CD8-positive, alpha-beta memory T cell (primary cell): ENCODE measurements at places on chromosomes 11 and 22.
A peak's percentile ranks its signal among the peaks of the same experiment; 100 is the strongest.

- no peaks in the 10 kb centered on the region for H3K27me3 ChIP-seq
- no peaks in the 10 kb centered on the region for H3K4me1 ChIP-seq
- DNase-seq = no peak
- no peak overlapping the region for H3K27ac ChIP-seq
- no peak overlapping the region for H3K4me3 ChIP-seq
Measured at GRCh38 chr11:125081098-125081798, 18.1 kb downstream of the SLC37A2 start.

DNA sequence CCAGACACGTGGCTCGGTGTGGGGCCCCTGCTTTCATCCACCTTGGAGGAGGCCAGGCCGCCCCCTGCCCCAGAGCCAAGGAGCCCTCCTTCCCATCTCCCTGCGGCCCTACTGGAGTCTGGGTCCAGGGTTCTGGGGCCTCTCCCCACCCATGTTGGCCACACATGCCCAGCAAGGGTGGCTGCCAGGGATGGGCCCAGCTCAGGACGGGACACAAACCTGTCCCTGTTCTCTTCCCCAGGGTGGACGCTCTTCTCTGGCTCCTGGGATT is 4.6 kb downstream of the PANX2 start:
- H3K27me3 ChIP-seq = peaks cover 4% of the 10 kb centered on the region
- H3K36me3 ChIP-seq = no peaks in the 10 kb centered on the region
- no peak for DNase-seq
- H3K4me3 ChIP-seq = no peak overlapping the region
- no peak overlapping the region for H3K27ac ChIP-seq

- DNase-seq = no peak
- no peak overlapping the region for H3K27ac ChIP-seq
- H3K4me1 ChIP-seq = peaks cover 35% of the 10 kb centered on the region
Measured at GRCh38 chr11:44747316-44747715, 20.6 kb downstream of the TSPAN18 start.

GRCh38 chr11:13286279-13286821 is 8.8 kb downstream of the BMAL1 start:
- no peak overlapping the region for H3K4me3 ChIP-seq
- peaks cover 45% of the 10 kb centered on the region for H3K4me1 ChIP-seq
- H3K36me3 ChIP-seq = no peaks in the 10 kb centered on the region
- no peak for DNase-seq
- H3K27me3 ChIP-seq = no peaks in the 10 kb centered on the region
- no peak overlapping the region for H3K27ac ChIP-seq

- no peak for DNase-seq
- no peak overlapping the region for H3K27ac ChIP-seq
- no peaks in the 10 kb centered on the region for H3K36me3 ChIP-seq
- H3K27me3 ChIP-seq = no peaks in the 10 kb centered on the region
Measured at GRCh38 chr11:11297578-11297977, 55.5 kb downstream of the CSNK2A3 start.

DNA sequence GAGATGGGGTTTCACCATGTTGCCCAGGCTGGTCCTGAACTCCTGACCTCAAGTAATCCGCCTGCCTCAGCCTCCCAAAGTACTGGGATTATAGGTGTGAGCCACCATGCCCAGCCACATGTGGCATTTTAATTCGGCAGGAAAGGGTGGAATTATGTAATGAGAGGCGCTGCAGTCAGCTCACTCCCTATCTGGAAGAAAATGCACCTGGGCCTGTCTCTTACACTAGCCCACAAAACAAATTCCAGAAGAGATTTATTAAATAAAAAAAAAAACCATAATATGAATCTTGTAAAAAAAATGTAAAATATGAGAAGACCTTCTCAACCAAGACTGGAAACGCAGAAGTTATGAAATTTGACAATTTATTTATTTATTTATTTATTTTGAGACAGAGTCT is 8.2 kb upstream of the KAT5 start:
- no peaks in the 10 kb centered on the region for H3K27me3 ChIP-seq
- H3K27ac ChIP-seq = no peak overlapping the region
- no peaks in the 10 kb centered on the region for H3K36me3 ChIP-seq
- no peak for DNase-seq
- H3K4me3 ChIP-seq = no peak overlapping the region

- H3K36me3 ChIP-seq = no peaks in the 10 kb centered on the region
- H3K4me3 ChIP-seq = no peak overlapping the region
- H3K27ac ChIP-seq = no peak overlapping the region
- DNase-seq = no peak
- H3K4me1 ChIP-seq = no peaks in the 10 kb centered on the region
Measured at GRCh38 chr11:43784866-43785265, 95.8 kb upstream of the ALKBH3 start.

DNA sequence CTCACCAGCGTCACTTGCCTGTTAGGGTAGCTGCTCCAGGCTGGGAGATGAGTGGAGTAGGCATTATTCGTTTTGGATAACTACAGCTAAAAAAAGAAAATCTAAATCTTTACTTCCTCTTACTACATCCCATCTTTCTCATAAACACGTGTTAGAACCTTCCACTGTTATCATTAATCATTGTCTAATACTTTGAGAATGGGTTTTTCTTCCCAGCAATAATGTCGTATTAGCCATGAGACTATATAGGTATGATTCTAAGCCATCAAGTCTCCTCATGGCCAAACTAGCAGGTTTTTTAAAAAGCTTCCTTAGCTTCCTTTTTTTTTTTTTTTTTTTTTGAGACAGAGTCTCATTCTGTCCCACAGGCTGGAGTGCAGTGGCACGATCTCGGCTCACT is 3.9 kb upstream of the TEF start:
- no peaks in the 10 kb centered on the region for H3K36me3 ChIP-seq
- no peak for DNase-seq

DNA sequence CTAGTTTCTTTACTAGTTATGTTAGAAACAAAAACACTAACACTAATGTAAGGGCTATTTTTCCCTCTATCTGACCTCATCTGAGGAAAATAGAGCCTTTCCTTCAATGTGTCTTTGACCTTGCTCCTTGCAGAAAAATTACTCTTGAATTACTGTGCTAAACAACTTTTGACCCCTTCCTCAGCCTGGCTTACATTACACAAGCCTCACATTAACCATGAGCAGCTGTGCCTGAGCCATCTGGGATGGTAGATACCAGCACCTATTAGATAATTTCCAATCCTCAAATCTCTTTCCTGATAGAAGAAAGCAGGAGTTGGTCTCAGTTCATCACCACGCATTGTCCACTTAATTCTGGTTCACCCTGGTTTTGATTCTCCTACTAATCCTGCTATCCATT is 134.4 kb upstream of the NCAM1 start:
- no peak overlapping the region for H3K27ac ChIP-seq
- H3K4me3 ChIP-seq = no peak overlapping the region
- DNase-seq = no peak
- H3K36me3 ChIP-seq = no peaks in the 10 kb centered on the region
- no peaks in the 10 kb centered on the region for H3K27me3 ChIP-seq

- H3K36me3 ChIP-seq = no peaks in the 10 kb centered on the region
- DNase-seq = no peak
- no peaks in the 10 kb centered on the region for H3K27me3 ChIP-seq
- H3K4me3 ChIP-seq = no peak overlapping the region
- H3K4me1 ChIP-seq = peaks cover 14% of the 10 kb centered on the region
- H3K27ac ChIP-seq = no peak overlapping the region
Measured at GRCh38 chr22:38215156-38216038, 13.6 kb downstream of the MAFF start.

- no peaks in the 10 kb centered on the region for H3K4me1 ChIP-seq
- H3K27me3 ChIP-seq = no peaks in the 10 kb centered on the region
- no peaks in the 10 kb centered on the region for H3K36me3 ChIP-seq
- no peak overlapping the region for H3K4me3 ChIP-seq
- no peak for DNase-seq
Measured at GRCh38 chr11:4677948-4678347, 19.7 kb downstream of the OR51E2 start.

- no peaks in the 10 kb centered on the region for H3K36me3 ChIP-seq
- H3K4me3 ChIP-seq = no peak overlapping the region
- DNase-seq = no peak
Measured at GRCh38 chr11:96279018-96279895, 63.7 kb downstream of the MAML2 start.

DNA sequence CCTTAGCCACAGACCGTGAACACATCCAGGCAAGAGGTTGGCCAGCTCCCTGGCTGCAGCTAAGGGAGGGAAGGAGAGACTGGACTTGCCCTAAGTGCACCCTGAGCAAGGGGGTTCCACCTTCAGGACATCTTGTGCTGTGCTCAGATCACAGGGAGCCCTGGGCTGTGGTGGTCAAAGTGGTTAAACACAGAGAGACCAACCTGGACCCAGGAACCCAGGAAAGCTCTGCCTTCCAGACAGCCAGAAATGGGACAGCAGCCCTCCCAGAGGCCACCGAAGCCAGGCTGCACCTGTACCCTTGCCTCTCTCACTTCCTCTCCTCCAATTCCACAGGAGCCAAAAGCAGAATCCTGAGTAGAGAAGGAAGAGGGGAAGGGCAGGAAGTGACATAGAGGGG is 105.2 kb upstream of the TMEM45B start:
- no peak for DNase-seq
- no peaks in the 10 kb centered on the region for H3K27me3 ChIP-seq
- H3K36me3 ChIP-seq = no peaks in the 10 kb centered on the region
- no peaks in the 10 kb centered on the region for H3K4me1 ChIP-seq

- H3K36me3 ChIP-seq = no peaks in the 10 kb centered on the region
- no peak for DNase-seq
- no peak overlapping the region for H3K27ac ChIP-seq
Measured at GRCh38 chr11:101429703-101430540, 153.9 kb downstream of the TRPC6 start.

- H3K4me3 ChIP-seq = no peak overlapping the region
- no peaks in the 10 kb centered on the region for H3K27me3 ChIP-seq
- no peaks in the 10 kb centered on the region for H3K4me1 ChIP-seq
- no peak overlapping the region for H3K27ac ChIP-seq
- no peaks in the 10 kb centered on the region for H3K36me3 ChIP-seq
Measured at GRCh38 chr11:491358-491757, 15.7 kb downstream of the RNH1 start.

DNA sequence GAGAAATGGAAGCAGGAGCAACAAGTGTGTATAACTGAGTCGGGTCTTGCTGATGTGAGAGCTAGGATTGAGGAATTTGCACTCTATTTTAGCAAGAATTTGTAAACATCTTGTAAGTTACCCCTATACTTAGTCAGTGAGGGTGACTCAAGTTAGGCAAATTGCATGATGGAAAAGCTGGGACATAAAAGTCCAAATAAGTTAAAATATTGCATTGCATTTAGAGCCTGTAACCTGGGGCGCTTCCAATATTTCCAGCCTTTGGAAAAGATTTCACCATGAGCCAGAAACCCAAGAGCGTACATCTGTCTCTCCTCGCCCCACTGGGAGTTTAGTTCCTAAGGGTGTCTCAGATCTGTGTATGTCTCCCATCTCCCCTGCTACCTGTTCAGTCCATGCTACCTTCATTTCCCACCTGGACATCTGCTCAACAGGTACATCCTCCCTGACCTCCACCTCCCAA is 37.0 kb upstream of the ACCSL start:
- no peaks in the 10 kb centered on the region for H3K36me3 ChIP-seq
- H3K4me3 ChIP-seq = no peak overlapping the region
- H3K27ac ChIP-seq = no peak overlapping the region
- DNase-seq = no peak
- no peaks in the 10 kb centered on the region for H3K4me1 ChIP-seq

DNA sequence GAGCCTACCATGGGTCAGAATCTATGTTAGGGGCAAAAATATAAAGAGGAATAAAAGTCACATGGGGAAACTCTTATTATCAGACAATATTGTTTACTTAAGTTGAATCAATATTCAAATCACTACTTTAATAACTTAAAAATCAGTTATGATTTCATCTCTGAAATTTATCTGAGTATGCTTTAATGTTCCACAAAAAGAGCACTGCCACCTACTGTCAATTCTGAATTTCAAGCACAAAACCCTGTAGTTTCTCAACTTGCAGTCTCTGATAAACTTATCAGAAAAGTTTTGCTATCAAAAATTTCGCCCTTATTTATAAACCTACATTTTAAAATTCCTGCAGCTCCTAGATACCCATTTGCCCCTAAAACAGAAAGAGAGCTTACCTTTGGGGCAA is 47.3 kb downstream of the RDX start:
- DNase-seq = no peak
- no peaks in the 10 kb centered on the region for H3K4me1 ChIP-seq
- H3K36me3 ChIP-seq = no peaks in the 10 kb centered on the region
- H3K27me3 ChIP-seq = no peaks in the 10 kb centered on the region
- no peak overlapping the region for H3K4me3 ChIP-seq
- no peak overlapping the region for H3K27ac ChIP-seq

DNA sequence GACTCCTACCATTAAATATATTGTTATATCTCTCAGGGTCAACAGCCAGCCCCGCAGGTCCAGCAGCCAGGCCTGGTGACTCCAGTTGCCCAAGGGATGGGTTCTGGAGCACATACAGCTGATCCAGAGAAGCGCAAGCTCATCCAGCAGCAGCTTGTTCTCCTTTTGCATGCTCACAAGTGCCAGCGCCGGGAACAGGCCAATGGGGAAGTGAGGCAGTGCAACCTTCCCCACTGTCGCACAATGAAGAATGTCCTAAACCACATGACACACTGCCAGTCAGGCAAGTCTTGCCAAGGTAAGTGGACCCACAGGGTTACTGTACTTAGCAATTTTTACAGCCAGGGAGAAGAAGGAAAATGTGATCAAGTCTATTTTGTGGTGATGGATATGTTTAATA is 35.1 kb downstream of the EP300 start:
- no peaks in the 10 kb centered on the region for H3K27me3 ChIP-seq
- peaks cover 45% of the 10 kb centered on the region for H3K36me3 ChIP-seq
- H3K27ac ChIP-seq = no peak overlapping the region
- H3K4me1 ChIP-seq = no peaks in the 10 kb centered on the region
- H3K4me3 ChIP-seq = no peak overlapping the region
- DNase-seq = no peak

GRCh38 chr11:60193687-60194433 is 11.0 kb upstream of the MS4A6A start:
- H3K36me3 ChIP-seq = no peaks in the 10 kb centered on the region
- peak overlapping the region; percentile 60 for H3K27ac ChIP-seq
- no peak overlapping the region for H3K4me3 ChIP-seq
- H3K4me1 ChIP-seq = no peaks in the 10 kb centered on the region

DNA sequence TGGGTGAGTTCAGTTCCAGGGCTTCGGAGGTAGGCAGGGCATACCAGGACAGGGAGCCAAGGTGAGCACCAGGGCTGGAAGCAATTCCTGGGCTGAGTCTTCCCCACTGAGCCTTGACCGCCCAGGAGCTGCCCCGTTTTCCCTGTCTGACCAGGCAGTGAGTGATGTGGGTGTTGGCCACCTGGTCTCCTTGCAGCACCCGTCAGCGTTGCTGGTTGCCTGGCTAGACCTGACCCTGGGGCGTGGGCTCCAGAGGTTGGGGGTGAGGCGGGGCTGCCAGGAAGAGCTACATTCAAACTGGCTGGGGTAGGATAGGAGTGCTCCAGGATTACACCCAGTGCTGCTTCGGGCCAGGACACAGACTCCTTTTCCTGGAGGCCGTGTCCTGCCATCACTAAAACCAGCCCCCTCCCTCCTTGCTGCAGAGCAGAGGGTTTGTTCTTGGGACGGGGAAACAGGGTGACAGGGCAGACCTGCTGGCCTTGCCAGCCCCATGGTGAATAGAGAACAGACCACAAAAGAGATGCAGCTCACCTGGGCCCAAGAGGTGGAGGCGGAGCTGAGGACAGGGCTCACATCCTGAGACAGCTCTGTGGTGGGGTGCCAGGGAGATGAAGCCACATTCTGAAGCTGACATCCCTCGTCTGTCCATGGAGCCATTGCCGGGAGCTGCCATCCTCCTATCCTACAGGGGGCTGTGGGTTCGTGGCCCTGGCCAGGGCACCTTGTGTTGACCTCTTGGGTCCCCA is 14.2 kb downstream of the INCENP start:
- H3K4me3 ChIP-seq = no peak overlapping the region
- H3K4me1 ChIP-seq = no peaks in the 10 kb centered on the region
- H3K36me3 ChIP-seq = peaks cover 18% of the 10 kb centered on the region
- DNase-seq = no peak
